Activated T-cell treated with anti-CD3 and anti-CD28 coated beads, Interleukin-2, amount 50 U/mL, for 4 hours (primary cell): ENCODE measurements at places on chromosomes 5 and 9. TPM values are rescaled to one million over a fixed set of nuclear protein-coding genes. Genes with fewer than 3 reads are reported as not detected.

The MARVELD2 gene
- 0.53 TPM for total RNA-seq

DNA sequence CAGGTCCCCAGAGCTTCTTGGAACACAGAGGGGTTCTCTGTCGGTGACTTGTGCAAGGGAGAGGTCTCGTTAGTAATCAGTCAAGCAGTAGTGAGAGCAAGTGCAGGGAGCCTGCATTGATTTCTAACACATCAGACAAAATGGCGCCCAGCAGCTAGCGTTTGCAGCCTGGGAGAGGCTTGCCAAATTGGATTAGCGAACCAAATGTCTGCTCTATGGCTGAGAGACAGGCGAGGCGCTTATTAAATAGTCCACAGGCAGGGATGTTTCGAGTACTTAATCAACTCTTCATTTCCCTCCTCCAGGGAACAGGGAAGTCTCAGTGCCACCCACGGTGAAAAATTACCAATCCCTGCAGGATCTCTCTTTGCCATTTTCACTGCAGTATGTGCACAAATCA is 131.4 kb upstream of the SHB start:
- DNase-seq = no peak

The STK32A gene
- total RNA-seq = not detected

DNA sequence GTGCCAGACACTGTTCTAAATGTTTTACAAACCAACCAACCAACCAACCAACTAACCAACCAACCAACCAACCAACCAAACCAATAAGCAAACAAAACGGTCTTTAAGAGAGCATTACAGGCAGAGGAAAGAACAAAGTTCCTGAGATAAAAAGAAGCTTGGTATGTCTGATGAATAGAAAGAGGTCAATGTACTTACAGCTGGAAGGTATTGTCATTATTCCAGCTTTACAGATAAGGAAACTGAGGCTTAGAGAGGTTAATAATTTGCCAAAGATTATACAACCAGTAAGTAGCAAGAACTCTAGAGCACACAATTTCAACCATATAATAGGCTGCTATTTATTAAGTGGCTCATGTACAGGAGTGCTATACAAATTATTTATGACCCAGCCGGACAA is 29.6 kb downstream of the C9orf57 start:
- DNase-seq = no peak

The PCDHGB4 gene
- 0.20 TPM for total RNA-seq

- no peak for DNase-seq
These were observed 56.1 kb upstream of the CPLX2 start for GRCh38 chr5:175815126-175815913.

The RMI1 gene
- total RNA-seq = 16.2 TPM

DNA sequence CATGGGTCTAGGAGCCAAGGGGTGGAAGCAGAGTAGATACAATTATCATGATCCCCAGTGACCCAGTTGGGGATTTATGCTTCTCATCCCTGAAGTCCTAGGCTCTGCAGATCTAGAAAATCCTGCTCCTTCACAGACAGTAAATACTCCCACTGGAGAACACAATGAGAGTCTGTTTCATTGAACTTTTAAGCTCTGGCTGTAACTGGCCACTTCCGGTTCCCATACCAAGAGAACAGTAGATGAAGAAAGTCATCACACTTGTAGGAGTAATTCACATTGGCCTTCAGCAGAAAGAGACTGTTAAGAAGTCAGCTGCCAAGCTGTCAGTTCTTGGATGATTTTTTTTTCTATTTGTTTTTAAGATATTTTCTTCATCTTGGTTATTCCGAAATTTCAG is 597.1 kb downstream of the ACTL7B start:
- DNase-seq = no peak

DNA sequence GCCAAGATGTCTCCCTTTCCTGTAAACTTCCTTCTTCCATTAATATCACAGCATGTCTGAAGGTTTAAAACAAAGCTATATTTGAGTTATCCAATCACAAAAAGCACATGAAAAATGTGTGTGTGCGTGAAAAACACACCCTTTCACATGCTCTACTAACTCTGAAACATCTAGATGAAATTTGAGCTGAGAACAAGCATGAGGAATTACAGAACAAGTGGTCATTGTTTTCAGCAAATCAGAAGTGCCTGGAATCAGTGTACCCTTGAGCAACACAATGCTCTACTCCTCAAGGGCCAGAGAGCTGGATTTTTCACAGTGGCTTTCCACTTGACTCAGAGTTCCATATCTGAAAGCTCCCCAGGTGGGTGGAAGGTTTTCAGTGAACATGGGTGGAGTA is 255.9 kb downstream of the PSAT1 start:
- no peak for DNase-seq

The SLC6A18 gene
- total RNA-seq = not detected
